ENCODE measurements at places on chromosomes 7 and 10. TPM values are rescaled to one million over a fixed set of nuclear protein-coding genes. Genes with fewer than 3 reads are reported as not detected.
A peak's percentile ranks its signal among the peaks of the same experiment; 100 is the strongest.

The PAX4 gene
- not detected for total RNA-seq

The YWHAG gene
- total RNA-seq = 32.7 TPM

The SAMD9 gene
- total RNA-seq = 25.7 TPM

The GIMAP8 gene
- 12.0 TPM for total RNA-seq

The AKR1E2 gene
- 4.3 TPM for total RNA-seq

The SLC12A9 gene
- 43.9 TPM for total RNA-seq

The SHTN1 gene
- 2.7 TPM for total RNA-seq

GRCh38 chr10:85447690-85448089 is 918.9 kb downstream of the GRID1 start:
- H3K27ac ChIP-seq = no peak overlapping the region
- peaks cover 21% of the 10 kb centered on the region for H3K27me3 ChIP-seq
- DNase-seq = no peak
- H3K36me3 ChIP-seq = no peaks in the 10 kb centered on the region

GRCh38 chr10:131473645-131474044 is 162.1 kb upstream of the TCERG1L start:
- H3K36me3 ChIP-seq = no peaks in the 10 kb centered on the region
- H3K4me3 ChIP-seq = no peak overlapping the region
- H3K27me3 ChIP-seq = no peaks in the 10 kb centered on the region
- H3K4me1 ChIP-seq = no peaks in the 10 kb centered on the region
- DNase-seq = no peak
- H3K27ac ChIP-seq = no peak overlapping the region

- no peak for DNase-seq
- H3K36me3 ChIP-seq = no peaks in the 10 kb centered on the region
- H3K27me3 ChIP-seq = peaks cover 27% of the 10 kb centered on the region
These were observed 228.0 kb downstream of the PARD3 start for GRCh38 chr10:34587002-34587679.

- peaks cover 2% of the 10 kb centered on the region for H3K4me1 ChIP-seq
- no peak for DNase-seq
- no peak overlapping the region for H3K27ac ChIP-seq
- H3K36me3 ChIP-seq = no peaks in the 10 kb centered on the region
- H3K4me3 ChIP-seq = no peak overlapping the region
These were observed 1.7 kb downstream of the SHTN1 start for GRCh38 chr10:117003336-117003735.

GRCh38 chr7:54955696-54956420 is 63.0 kb upstream of the EGFR start:
- DNase-seq = no peak
- H3K4me3 ChIP-seq = no peak overlapping the region
- H3K4me1 ChIP-seq = no peaks in the 10 kb centered on the region
- H3K27ac ChIP-seq = no peak overlapping the region

GRCh38 chr7:151191544-151191943 is 4.5 kb upstream of the ASB10 start:
- peaks cover 25% of the 10 kb centered on the region for H3K4me1 ChIP-seq
- H3K36me3 ChIP-seq = no peaks in the 10 kb centered on the region
- H3K27ac ChIP-seq = no peak overlapping the region
- H3K4me3 ChIP-seq = no peak overlapping the region
- no peaks in the 10 kb centered on the region for H3K27me3 ChIP-seq
- no peak for DNase-seq

DNA sequence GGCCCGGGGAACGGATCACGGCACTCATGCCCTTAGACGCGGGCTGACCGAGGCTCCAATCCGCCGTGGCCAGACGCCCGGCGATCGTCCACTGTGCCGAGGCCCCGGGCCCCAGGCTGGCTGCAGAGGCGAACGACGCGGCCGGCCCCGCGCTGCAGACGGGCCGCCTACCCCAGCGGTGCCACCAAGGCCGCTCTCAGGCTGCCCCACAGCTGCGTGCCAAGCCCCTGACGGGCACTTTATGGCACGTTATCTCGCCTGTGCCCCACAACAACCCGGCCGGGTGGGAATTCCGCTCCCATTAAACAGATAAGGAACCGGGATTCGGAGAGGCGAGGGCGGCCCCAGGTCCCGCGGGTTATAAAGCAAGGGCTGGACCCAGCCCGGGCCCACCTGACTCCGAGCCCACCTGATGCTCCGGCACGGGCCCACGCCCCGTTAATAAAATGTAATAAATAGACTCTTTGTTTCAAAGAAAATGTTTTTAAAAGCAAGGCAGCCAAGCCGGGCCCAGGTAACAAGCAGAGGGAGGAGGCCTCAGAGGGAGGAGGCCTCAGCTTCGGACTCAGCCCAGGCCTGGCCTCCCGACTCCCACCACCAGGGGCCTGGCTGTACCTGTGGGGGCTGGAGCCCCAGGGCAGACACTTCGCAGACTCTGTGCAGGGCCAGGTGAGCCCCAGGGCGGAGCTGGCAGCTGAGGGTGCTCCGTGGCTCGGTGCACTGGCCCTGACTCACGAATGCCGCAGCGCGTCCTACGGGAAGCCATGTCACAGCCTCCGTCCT is 79.7 kb downstream of the FOXL3 start:
- no peak overlapping the region for H3K4me3 ChIP-seq
- DNase-seq = peak; percentile 5
- H3K27ac ChIP-seq = no peak overlapping the region
- no peaks in the 10 kb centered on the region for H3K36me3 ChIP-seq

- H3K27ac ChIP-seq = no peak overlapping the region
- peaks cover 83% of the 10 kb centered on the region for H3K27me3 ChIP-seq
- peaks cover 5% of the 10 kb centered on the region for H3K36me3 ChIP-seq
- no peak for DNase-seq
- no peak overlapping the region for H3K4me3 ChIP-seq
These were observed 23.5 kb downstream of the TRPV5 start for GRCh38 chr7:142910031-142910433.

DNA sequence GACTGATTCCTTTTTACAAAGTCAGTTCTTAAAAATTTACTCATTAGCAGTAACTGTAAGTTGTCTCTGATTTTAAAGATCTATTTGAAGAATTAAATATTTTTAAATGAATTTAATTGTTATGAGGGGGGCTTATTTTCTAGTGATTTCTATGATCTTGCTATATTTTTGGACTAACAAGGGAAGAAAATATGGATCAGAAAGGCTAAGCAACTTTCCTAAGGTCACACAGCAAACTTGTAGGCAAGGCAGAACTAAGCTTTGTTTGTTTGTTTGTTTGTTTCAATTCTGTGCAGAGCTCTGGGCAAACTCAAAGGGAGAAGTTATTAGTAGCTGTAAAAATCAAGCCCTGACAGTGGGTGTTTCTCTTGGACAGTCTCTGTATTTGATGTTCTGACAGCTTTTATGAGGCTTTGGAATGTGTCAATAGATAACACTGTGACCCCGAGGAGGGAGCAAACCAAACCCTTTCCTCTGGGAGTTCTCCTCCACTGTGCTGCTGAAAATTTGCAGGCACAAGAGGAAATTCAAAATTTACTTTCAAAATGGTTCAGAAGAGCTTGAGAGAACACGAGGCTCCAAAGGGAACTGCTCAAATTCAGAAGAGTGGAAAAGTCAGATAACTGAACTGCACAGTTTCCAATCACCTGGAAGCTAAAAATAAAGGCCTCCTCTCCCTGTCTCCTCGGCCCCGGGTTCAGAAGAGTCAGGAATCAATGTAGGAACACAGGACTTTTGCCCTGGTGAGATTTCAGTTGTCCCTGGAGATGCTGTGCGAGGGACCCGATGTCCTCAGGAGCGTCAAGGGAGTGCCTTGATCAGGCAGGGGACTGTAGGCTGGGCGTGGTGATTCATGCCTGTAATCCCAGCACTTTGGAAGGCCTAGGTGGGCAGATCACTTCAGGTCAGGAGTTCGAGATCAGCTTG is 325.7 kb downstream of the GATA3 start:
- peaks cover 5% of the 10 kb centered on the region for H3K4me1 ChIP-seq
- H3K36me3 ChIP-seq = no peaks in the 10 kb centered on the region
- peak overlapping the region; percentile 57 for H3K27ac ChIP-seq

DNA sequence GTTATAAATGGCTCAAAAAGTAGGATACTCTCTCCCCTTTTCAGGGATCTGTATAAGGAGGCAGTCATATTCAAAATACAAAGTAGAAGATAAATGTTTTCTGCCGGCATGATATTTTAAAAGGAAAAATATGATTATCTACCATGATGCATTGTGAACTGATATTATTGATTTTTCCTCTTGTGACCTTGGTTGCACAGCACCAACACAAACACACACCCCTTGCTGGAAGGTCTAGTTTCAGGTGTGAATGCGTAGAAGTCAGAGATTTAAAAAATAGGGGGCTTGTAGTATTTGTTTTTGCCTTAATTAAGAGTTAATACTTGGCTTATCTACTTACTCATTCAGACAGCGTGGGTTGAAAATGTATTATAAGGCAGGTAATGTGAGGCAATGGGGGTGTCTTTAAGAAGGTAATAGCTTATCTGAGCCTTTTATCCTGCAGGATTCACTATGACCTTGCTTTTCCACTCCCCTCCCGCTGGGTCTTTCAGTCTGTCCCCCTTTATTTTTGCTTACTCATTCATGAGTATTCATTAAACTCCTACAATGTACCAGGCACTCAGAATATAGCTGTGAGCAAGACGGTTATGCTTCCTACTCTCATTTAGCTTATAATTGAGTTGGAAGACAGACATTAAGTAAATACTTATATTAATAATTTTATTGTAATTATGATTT is 390.6 kb downstream of the SDK1 start:
- DNase-seq = no peak
- no peak overlapping the region for H3K4me3 ChIP-seq
- no peaks in the 10 kb centered on the region for H3K36me3 ChIP-seq
- H3K4me1 ChIP-seq = no peaks in the 10 kb centered on the region

GRCh38 chr10:70992436-70992835 is 104.1 kb upstream of the PCBD1 start:
- no peak for DNase-seq
- no peaks in the 10 kb centered on the region for H3K4me1 ChIP-seq
- H3K4me3 ChIP-seq = no peak overlapping the region
- no peaks in the 10 kb centered on the region for H3K36me3 ChIP-seq
- no peak overlapping the region for H3K27ac ChIP-seq

GRCh38 chr7:24963218-24963617 is 16.8 kb downstream of the OSBPL3 start:
- H3K4me3 ChIP-seq = peak overlapping the region; percentile 63
- H3K27me3 ChIP-seq = no peaks in the 10 kb centered on the region
- H3K27ac ChIP-seq = peak overlapping the region; percentile 72
- peaks cover 65% of the 10 kb centered on the region for H3K4me1 ChIP-seq
- H3K36me3 ChIP-seq = no peaks in the 10 kb centered on the region

- DNase-seq = peak; percentile 31
- H3K4me1 ChIP-seq = no peaks in the 10 kb centered on the region
- peaks cover 6% of the 10 kb centered on the region for H3K27me3 ChIP-seq
- no peak overlapping the region for H3K4me3 ChIP-seq
- no peak overlapping the region for H3K27ac ChIP-seq
These were observed 47.3 kb downstream of the MYPN start for GRCh38 chr10:68156373-68157185.

- H3K4me1 ChIP-seq = peaks cover 9% of the 10 kb centered on the region
- no peaks in the 10 kb centered on the region for H3K36me3 ChIP-seq
- peaks cover 4% of the 10 kb centered on the region for H3K27me3 ChIP-seq
- peak overlapping the region; percentile 57 for H3K4me3 ChIP-seq
These were observed 13.4 kb upstream of the SLIT1 start for GRCh38 chr10:97199152-97199551.

DNA sequence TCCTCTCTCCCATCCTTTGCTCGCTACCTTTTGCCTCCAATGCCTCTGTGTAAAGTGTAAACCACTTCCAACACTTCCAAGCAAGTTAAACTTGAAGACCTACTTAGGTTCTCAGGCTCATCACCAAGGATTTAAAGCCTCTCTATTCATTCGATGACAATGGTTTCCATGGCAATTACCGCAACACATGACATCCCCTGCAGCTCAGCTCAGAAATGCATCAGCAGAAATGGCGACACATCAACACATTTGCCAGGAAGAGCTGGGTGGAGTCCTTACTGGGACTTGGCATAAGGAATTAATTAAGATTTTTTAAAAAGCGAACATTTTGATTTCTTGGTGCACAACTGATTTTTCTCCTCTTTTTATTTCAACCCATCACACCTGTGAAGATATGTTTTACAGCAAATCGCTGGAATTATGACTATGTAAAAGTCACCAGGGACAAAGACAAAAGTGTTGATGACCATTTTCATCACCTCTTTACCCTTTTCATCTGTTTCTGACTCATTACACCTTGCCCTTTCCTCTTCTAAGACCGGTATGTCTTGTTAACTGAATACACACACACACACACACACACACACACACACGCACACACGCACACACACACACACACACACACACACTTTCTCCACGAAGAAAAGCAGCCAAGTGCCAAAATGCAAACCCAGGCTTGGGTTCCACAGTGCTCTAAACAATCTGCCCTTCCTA is 453.4 kb upstream of the CELF2 start:
- H3K36me3 ChIP-seq = no peaks in the 10 kb centered on the region
- no peak overlapping the region for H3K27ac ChIP-seq
- H3K4me1 ChIP-seq = no peaks in the 10 kb centered on the region
- peaks cover 48% of the 10 kb centered on the region for H3K27me3 ChIP-seq
- no peak for DNase-seq

- peak overlapping the region; percentile 96 for H3K27ac ChIP-seq
- peaks cover 55% of the 10 kb centered on the region for H3K4me1 ChIP-seq
- no peak for DNase-seq
- peak overlapping the region; percentile 95 for H3K4me3 ChIP-seq
- H3K27me3 ChIP-seq = no peaks in the 10 kb centered on the region
These were observed 494 bp downstream of the VSIR start for GRCh38 chr10:71772832-71773220.

- H3K36me3 ChIP-seq = no peaks in the 10 kb centered on the region
- H3K4me1 ChIP-seq = peaks cover 11% of the 10 kb centered on the region
- peaks cover 41% of the 10 kb centered on the region for H3K27me3 ChIP-seq
- peak overlapping the region; percentile 6 for H3K27ac ChIP-seq
- DNase-seq = no peak
These were observed 324.7 kb upstream of the C7orf33 start for GRCh38 chr7:148265896-148266295.

DNA sequence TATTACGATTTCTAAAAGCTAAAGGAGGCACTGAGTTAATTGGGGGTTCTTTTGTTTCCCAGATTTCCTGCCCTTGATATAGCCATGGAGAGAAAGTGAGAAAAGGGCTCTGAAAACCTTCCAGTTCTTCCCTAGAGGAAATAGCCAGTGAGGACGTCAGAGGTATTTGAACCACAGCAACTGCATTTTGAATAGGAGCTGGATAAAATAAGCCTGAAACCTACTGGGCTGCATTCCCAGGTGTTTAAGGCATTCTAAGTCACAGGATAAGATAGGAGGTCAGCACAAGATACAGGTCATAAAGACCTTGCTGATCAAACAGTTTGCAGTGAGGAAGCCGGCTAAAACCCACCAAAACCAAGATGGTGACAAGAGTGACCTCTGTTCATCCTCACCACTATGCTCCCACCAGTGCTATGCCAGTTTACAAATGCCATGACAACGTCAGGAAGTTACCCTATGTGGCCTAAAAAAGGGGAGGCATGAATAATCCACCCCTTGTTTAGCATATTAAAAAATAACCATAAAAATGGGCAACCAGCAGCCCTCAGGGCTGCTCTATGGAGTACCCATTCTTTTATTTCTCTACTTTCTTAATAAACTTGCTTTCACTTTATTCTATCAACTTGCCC is 85.1 kb upstream of the FRMD4A start:
- DNase-seq = no peak
- peaks cover 2% of the 10 kb centered on the region for H3K4me1 ChIP-seq
- H3K27me3 ChIP-seq = peaks cover 66% of the 10 kb centered on the region
- H3K27ac ChIP-seq = no peak overlapping the region
- H3K36me3 ChIP-seq = peaks cover 2% of the 10 kb centered on the region

GRCh38 chr7:77746824-77747165 is 50.5 kb downstream of the RSBN1L start:
- no peak overlapping the region for H3K4me3 ChIP-seq
- DNase-seq = no peak
- peak overlapping the region; percentile 72 for H3K27ac ChIP-seq
- H3K27me3 ChIP-seq = no peaks in the 10 kb centered on the region
- peaks cover 4% of the 10 kb centered on the region for H3K36me3 ChIP-seq
- H3K4me1 ChIP-seq = peaks cover 23% of the 10 kb centered on the region
